Stimulated activated CD4-positive, alpha-beta T cell treated with anti-CD3 and anti-CD28 coated beads, TNF-alpha, amount 100 ng/mL, for 48 hours (primary cell): ENCODE measurements at places on chromosomes 2 and 18.

DNA sequence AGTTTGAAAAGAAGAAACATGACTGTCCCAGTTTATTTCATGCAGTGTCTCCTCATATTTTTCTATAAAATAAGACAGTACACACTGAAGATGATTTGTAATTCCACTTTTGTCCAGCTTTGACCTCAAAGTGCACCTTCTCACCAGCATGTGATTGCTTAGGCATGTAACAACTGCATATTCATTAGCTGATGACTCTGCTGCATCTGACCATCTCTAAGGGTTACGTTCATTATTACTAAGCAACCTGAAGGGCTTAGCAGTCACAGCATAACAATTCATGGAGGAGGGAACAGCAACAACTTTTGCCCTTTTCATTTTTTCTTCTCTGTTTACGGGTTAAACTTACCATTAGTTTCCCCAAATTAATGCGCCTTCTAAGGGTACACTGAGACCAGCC is 330.6 kb upstream of the PIK3C3 start:
- DNase-seq, result no peak

DNA sequence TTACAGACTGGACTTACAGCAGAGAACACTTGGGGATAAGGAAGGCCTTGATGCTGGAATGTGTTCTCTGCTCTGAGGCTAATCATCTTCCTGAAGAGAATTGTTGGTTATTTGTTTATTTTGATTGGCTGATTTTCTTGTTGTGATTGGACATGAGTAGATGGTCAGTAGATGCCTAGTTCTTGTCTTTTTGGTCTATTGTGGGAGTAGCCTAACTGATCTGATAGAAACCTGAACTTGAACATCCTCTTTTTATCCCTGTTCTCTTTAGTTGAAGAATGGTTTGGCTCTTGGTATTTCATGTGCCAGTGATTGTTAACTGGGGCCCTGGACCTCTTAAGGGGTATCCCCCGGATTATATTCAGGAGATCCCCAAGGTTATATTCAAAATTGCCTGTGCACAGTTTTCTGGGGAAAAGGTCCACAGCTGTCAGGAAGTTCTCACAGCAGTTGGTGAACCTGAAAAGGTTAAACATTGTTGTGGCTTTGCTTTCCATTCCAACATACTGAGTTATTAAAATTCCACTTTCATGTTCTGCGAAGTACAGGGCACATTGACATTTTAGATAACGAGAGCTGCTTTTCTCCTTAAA is 13.6 kb downstream of the TWSG1 start:
- DNase-seq, result no peak

DNA sequence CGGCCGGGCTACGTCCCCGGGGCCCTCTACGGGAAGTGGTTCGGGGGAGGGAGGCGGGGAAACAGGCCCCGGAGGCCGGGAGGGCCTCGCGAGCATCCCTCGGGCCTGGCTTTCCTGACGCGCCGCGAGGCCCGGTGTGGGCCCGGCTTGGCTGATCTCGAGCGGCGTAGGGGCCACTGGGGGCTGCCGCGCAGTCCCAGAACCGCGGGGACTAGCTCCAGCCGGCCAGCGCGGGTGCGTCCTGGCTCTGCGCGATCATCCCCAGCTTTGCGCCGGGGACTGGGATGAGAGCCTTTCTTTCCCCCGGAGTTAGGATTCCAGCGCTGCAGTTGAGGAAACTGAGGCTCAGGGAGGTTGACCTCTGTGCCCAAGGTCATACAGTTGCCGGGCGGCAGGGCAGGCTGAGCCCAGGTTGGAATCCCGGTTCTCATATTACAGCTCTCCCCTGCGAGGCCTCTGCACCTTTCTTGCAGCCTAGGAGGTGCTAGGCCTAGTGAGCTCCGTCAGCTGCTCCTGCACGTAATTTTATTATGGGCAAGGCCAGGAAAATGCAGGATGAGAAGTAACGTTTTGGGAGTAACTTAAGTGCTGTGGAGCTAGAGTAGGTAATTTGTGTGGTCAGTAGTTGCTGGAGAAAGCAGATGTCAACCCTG is 501 bp downstream of the LPIN1 start:
- no peak for DNase-seq

DNA sequence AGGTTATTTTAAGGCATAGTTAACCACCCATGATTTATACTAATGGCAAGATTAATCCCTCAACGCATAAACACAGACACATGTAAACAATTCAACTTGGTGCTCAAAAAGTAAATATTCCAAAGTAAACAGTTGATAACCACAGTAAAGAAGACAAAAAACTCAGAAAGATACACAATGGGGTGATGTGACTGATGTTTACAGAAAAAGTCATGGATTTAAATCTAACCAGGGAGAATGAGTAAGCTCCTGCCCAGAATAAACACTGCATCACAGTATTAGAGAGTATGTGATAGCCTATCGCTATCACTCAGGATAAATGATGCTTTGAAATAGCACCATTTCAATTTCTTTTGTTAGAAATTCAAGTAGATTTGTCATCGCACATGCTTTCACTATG is 49.3 kb downstream of the HIBCH start:
- no peak for DNase-seq

DNA sequence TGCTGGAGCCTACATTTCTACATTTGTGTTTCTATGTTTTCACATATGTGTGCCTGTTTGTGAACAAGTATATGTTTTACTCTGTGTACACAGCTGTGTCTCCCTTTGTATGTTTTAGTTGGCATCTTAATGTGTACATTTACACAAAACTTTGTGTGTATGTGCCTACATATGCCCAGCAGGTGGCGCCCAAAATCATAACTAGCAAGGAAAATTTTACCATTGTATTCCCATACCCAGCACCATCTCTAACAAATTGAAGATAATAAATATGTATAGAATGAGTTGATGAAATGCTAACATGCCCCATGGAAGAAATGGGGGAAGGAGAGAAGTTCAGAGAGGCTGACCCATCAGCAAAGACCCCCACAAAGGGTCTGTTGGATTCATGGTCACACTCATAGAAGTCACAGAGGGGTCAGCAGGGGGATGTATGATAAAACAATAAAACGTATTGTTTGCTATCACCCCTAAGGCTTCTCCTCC is 48.1 kb downstream of the PKDCC start:
- DNase-seq, result no peak

- DNase-seq, result no peak
Observed at GRCh38 chr18:34911661-34912384, 129.4 kb upstream of the MAPRE2 start.

- DNase-seq, result no peak
Observed at GRCh38 chr18:8380926-8381325, 228.3 kb upstream of the RAB12 start.

GRCh38 chr2:216905649-216906329 is 45.9 kb upstream of the TNP1 start:
- DNase-seq, result no peak

DNA sequence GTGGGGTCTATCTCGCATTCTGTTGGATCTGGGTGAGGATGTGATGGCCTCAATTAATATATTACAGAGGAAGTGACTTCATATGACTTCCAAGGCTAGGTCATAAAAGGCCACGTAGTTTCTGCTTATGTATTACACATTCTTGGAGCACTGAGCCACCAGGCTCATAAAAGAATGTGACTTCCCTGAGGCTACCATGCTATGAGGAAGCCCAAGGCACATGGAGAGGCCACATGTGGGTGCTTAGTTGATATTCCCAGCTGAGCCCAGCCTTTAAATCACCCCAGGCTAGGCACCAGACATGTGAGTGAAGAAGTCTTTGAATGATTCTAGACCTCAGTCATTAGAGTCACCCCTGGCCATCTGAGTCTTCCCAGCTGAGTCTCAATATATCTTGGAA is 13.3 kb upstream of the REEP1 start:
- DNase-seq, result no peak
